ENCODE measurements at places on chromosomes 4 and X.

GRCh38 chr4:175480404-175480803, 331.7 kb downstream of the GPM6A start:
- DNase-seq: no peak

- no peak for DNase-seq
Measured at GRCh38 chr4:76216524-76216923, 2.9 kb upstream of the SCARB2 start.

GRCh38 chr4:166230841-166231240, 357.8 kb downstream of the TLL1 start:
- DNase-seq: no peak

DNA sequence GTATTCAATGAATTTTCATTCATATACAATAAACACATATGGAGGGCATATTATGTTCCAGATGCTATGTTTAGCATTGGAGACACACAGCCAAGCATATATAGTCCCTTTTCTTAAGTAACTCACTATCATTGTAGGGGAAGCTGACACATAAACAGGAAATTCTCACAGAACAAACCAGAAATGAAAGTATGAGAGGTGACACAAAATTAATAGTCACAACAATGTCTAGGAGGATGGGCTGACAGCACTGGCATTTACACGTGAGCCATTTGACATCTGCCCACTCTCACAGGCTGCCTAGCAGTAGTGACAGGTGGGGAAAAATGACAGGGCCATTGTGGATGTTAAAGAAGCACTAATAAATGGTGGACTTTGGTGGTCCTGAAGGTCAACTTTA, 2.6 kb upstream of the CNOT6L start:
- no peak for DNase-seq

- no peak for DNase-seq
Measured at GRCh38 chr4:152659806-152660205, 20.0 kb downstream of the TMEM154 start.

- no peak for DNase-seq
Measured at GRCh38 chr4:145681518-145681917, 1.6 kb downstream of the C4orf51 start.

- peak; percentile 40 for DNase-seq
Measured at GRCh38 chr4:3241898-3242524, 6.9 kb upstream of the MSANTD1 start.

DNA sequence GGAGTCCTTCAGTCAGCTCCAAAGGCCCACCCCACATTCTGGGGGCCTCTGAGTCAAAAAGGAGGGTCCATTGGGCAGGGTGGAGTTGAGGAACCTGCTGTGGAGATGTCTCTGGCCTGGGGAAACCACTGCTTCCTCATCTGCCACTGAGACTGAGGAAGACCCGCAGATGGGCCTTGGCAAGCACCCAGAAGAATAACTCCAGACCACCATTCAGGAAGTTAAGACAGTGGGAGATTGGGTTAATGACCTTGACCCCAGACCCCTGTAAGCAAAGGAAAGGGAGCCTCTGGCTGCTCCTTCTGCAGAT, 8.1 kb upstream of the HSD17B10 start:
- DNase-seq: no peak

DNA sequence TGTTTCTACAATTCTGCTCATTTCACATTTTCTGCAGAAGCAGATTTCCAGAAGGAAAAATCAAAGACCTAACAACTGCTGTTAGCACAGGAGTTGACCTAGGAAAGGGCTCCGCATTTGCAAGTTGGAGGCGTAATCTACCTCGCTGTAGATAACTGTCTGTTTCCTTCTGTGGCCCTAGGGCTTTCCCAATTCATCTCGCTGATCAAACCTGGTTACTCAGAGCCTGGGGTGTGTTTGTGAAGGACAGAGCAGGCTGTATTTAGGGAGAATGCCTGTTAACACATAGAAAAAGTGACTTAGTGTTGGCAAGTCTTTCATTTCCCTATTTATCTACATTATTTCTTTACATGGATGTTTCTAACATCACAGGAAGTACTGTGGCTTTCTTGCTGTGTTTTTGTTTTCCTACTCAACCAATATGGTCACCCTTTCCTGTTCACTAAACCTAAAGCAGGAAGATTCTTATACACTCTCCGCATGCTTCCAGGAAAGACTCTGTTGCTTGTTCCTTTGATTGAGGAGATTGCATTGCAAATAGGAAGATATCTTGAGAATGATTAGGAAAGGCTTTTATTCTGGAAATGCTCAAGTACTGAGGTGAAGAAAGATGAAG, 40.5 kb downstream of the AGA start:
- no peak for DNase-seq

GRCh38 chrX:20037186-20037585, 46.3 kb upstream of the BCLAF3 start:
- no peak for DNase-seq

- DNase-seq: peak; percentile 10
Measured at GRCh38 chrX:153600032-153600373, 1.1 kb upstream of the CCNQ start.

DNA sequence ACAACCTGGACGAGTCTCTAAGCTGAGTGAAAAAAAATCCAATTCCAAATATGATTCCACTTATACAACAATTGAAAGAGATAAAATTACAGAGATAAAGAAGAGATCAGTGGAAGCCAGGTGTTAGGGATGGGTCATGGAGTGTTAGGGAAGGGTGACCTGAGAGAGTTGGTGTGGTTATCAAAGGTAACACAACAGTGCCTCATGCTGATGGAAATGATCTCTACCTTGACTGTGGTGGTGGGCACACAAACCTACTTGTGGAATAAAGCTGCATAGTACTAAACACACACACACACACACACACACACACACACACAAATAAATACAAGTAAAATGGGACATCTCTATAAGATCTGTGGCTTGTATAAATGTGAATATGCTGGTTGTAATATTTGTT, 26.0 kb downstream of the BEND2 start:
- DNase-seq: no peak

DNA sequence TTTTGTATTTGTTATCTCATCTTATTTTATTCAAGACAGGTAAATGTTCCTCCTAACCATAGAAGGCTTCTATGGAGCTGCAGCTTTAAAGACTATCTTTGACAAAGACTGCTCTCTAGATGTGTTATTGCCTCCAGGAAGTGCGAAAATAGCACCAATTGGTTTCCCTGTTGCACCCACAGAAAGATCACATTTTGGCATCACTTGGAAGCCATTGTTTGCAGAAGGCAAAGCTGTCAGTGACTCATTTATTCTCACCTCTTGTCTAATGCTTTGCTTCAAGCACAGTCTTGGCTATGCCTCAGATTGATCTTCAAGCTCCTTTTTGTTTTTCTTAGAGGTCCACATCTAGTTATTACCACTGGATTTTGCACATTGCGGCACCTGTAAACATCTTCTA, 150.3 kb downstream of the PCDH7 start:
- peak; percentile 18 for DNase-seq

Data from cardiac fibroblast (primary cell).